COLO829 (cell line): ENCODE measurements at places on chromosomes 7 and 10.

DNA sequence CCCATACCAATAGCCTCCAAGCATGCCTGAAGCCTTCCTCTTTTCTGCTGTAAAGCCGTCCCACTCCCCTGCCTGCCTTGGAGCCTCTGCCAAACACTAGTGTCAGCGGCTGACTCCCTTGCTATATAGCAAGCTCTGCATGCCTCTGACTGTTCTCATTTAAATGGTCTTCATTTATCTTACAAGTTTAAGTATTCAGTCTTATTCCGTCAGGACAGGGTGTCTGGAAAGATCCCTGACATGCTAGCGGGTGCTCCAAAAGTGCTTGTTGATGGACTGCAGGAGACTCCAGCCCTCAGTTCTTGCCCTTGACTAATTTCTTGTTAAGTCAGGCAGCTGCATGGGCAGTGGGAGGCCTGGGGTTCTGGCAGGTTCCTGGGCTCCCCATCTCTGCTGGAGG is 298.7 kb downstream of the GFRA1 start:
- no peak for DNase-seq

- no peak for DNase-seq
Observed at GRCh38 chr10:117365612-117366011, 9.6 kb downstream of the PDZD8 start.

- DNase-seq = peak; percentile 56
Observed at GRCh38 chr10:6383096-6383812, 180.5 kb downstream of the PFKFB3 start.

DNA sequence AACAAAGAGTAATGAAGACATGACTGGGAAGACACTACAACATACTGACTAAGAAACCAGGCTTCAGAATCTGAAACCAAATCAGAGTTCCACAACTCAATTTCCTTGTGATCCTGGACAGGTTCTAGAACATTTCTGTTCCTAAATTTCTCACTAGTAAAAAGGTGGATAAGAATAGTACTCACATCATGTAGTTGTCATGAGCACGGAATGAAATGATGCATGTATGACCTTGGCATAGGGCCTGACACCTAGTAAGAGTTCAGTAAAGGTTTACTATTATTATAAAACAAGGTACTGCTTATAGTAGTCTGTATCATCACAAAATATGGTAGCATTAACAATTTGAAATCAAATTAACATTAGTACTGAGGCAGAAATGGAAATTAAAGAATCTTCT is 19.9 kb downstream of the DOCK4 start:
- no peak for DNase-seq
